ENCODE measurements at places on chromosomes 12 and 14. TPM values are rescaled to one million over a fixed set of nuclear protein-coding genes. Genes with fewer than 3 reads are reported as not detected.

CLEC4E gene
- total RNA-seq, result not detected

DAO gene
- not detected for total RNA-seq

DNA sequence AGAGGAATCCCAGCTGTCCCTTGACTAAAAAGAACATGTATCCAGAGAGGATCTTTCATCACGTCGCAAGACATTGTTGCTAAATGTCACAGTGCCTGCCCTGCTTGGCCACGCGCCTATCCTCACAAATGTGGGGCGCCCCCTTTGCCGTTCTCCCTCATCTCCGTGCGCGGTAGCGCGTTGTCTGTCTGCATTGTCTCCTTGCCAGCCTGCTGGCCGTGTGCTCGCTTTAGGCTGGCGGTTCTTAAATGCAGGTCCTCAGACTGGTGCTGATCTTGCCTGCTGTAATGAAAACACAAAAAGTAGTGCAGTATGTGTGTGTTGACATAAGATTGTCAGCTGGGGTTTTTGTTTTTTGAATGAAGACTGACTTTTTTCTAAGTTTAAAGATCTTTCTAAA lies 198.2 kb upstream of the RGS6 start:
- no peak for DNase-seq

SPPL3 gene
- total RNA-seq, result 9.5 TPM

GRCh38 chr14:54048736-54049135 lies 92.1 kb upstream of the BMP4 start:
- no peak for DNase-seq

KRT71 gene
- not detected for total RNA-seq
